ENCODE measurements at places on chromosomes 2 and 18. TPM values are rescaled to one million over a fixed set of nuclear protein-coding genes. Genes with fewer than 3 reads are reported as not detected.

Gene ANKRD62
- not detected for total RNA-seq

Gene PLCL1
- total RNA-seq, result 0.32 TPM

Gene DUSP2
- 1.1 TPM for total RNA-seq

GRCh38 chr2:174972924-174973323 lies 32.3 kb downstream of the CHN1 start:
- H3K4me3 ChIP-seq, result no peak overlapping the region
- peaks cover 50% of the 10 kb centered on the region for H3K4me1 ChIP-seq
- H3K27me3 ChIP-seq, result no peaks in the 10 kb centered on the region
- H3K27ac ChIP-seq, result no peak overlapping the region

DNA sequence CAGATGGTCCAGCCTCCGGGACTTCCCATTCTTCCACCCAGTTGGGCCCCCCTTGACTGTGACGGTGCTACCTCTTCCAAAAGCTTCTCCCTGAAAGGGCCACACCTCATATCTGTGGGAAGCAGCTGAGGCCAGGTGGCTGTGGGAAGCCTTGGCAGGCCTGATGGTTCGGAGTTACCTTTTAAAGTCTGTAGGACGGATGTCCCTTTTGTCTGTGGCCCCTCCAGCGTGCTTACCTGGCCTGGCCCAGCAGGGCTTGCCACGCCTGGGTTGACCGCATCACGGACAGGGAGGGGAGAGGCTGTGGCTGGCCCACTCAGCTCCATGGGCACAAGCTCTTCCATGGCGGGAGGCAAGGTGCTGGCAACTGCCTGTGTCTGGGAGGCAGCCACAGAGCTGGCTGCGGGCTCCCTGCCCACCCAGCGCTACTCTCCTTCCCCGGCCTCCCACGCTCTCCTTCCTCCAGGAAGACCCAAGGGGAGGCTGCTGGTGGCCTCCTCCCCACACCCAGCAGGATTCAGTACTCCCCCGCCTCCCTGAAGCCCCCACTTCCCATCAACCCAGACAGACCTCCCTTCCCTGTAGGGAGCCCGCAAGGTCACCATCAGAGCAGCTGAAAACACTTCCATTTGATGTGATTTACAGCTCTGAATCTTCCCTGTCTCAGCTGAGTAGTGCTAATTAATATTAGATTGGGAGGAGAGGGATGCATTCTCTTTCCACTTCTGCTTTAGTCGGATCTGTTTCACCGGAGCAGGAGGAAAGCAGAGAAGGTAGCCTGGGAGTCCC lies 52.8 kb downstream of the EDAR start:
- H3K27me3 ChIP-seq, result peaks cover 2% of the 10 kb centered on the region
- H3K27ac ChIP-seq, result no peak overlapping the region
- peaks cover 10% of the 10 kb centered on the region for H3K4me1 ChIP-seq

- no peak overlapping the region for H3K4me3 ChIP-seq
- H3K27ac ChIP-seq, result no peak overlapping the region
- H3K4me1 ChIP-seq, result no peaks in the 10 kb centered on the region
- no peaks in the 10 kb centered on the region for H3K27me3 ChIP-seq
- no peak for DNase-seq
Measured at GRCh38 chr2:46198966-46199365, 98.2 kb upstream of the EPAS1 start.

- H3K27me3 ChIP-seq, result no peaks in the 10 kb centered on the region
- H3K36me3 ChIP-seq, result no peaks in the 10 kb centered on the region
- H3K27ac ChIP-seq, result no peak overlapping the region
- no peak overlapping the region for H3K4me3 ChIP-seq
Measured at GRCh38 chr2:207115715-207116364, 49.9 kb downstream of the KLF7 start.

DNA sequence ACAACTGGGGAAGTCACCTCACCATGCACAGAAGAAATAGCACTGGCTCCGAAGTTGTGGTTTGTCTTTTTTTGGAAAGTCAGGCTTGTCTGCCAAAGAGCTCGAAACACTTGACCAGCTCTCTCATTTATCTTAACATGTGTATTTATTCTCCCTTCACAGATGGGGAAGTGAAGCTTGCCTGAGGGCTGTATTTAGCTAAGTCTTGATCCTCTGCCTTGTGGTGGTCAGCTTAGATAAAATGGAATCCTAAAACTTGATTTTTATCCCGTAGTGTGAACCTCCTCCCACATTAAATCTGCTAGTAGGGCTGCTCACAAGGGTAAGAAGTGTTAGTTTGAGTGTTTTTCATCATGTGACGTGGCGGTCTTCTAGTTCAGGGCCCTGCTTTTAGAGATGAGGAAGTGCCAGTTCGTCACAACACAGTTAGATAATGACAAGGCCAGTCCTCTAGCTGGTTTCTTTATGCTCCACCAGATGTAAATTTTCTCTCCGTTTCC lies 89.7 kb downstream of the TMEM247 start:
- H3K27ac ChIP-seq, result no peak overlapping the region
- H3K36me3 ChIP-seq, result no peaks in the 10 kb centered on the region
- no peak for DNase-seq

GRCh38 chr2:171249689-171250088 lies 89.0 kb upstream of the TLK1 start:
- H3K27me3 ChIP-seq, result no peaks in the 10 kb centered on the region
- H3K27ac ChIP-seq, result no peak overlapping the region
- peaks cover 4% of the 10 kb centered on the region for H3K4me1 ChIP-seq
- no peak overlapping the region for H3K4me3 ChIP-seq
- H3K36me3 ChIP-seq, result peaks cover 9% of the 10 kb centered on the region

Data from neural crest cell (in vitro differentiated cells).